Activated naive CD4-positive, alpha-beta T cell treated with Interleukin-2 at 50 U/mL for 16 hours (primary cell): ENCODE measurements at places on chromosomes 7 and 10.

DNA sequence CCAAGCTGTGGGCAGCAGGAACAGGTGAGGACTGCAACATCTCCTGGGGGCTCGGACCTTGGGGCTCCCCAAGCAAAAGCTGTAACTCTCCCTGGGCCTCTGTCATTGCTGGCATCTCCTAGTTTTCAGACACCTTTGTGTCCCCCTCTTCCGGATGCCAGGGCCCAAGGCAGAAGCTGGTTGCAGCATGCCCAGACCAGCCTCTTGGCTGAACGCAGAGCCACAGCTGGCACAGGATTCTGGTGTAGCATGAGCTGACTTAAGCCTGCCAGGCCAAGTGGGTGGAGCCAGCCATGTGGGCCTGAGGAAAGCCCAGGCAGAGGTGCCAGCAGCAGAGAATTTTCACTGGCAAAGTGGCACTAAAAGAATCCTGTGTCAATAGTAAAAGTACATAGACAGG lies 43.5 kb downstream of the ZWINT start:
- no peak for DNase-seq

GRCh38 chr7:30018451-30018850 lies 8.1 kb downstream of the FKBP14 start:
- no peak for DNase-seq

- DNase-seq = no peak
These were observed 6.4 kb downstream of the NOBOX start for GRCh38 chr7:144397086-144397485.

- no peak for DNase-seq
These were observed 17.2 kb upstream of the SLC26A4 start for GRCh38 chr7:107643407-107643806.

GRCh38 chr7:76202666-76203030 lies 952 bp downstream of the SRRM3 start:
- DNase-seq = no peak
